Renal cortical epithelial cell (primary cell): ENCODE measurements at places on chromosomes 6 and 20. TPM values are rescaled to one million over a fixed set of nuclear protein-coding genes. Genes with fewer than 3 reads are reported as not detected.

MUCL3 gene
- total RNA-seq = 0.17 TPM in 1 of 2 replicates, not detected in the other

DAAM2 gene
- 1.7 TPM in 1 of 2 replicates, not detected in the other for total RNA-seq

XKR7 gene
- 0.10 and 0.17 TPM in 2 replicates for total RNA-seq

DNA sequence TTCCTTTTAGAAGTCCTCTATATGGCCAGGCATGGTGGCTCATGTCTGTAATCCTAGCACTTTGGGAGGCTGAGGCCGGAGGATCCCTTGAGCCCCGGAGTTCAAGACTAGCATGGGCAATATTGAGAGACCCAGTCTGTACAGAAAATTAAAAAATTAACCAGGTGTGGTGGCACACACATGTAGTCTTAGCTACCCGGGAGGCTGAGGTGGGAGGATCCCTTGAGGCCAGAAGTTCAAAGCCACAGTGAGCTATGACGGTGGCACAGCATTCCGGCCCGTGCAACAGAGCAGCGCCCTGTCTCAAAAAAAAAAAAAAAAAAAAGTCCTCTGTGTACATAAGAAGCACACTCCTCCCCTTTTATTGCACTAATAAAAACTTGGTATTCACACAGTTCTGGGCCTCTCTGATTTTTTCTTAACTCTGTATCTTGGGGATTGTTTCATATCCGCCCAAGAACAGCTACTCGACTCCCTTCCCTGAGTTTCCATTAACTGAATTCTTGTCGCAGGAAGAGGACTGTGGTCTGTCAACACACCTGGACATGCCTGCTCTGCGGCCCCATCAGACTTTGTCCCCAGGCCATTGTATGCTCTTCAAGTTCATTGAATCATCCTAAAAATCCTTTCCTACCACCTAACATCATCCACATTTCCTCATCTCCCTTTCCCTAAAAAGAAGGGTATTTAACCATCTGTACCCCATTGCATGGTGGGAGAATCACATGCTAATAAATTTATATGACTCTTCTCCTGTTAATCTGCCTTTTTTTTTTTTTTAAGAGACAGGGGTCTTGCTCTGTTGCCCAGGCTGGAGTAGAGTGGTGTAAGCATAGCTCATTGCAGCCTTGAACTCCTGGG lies 25.9 kb upstream of the PPP1R3G start:
- DNase-seq = no peak

GRCh38 chr6:17305219-17306001 lies 24.2 kb downstream of the RBM24 start:
- no peak for DNase-seq

GRCh38 chr6:157476797-157477196 lies 95.8 kb downstream of the ZDHHC14 start:
- no peak for DNase-seq

DNA sequence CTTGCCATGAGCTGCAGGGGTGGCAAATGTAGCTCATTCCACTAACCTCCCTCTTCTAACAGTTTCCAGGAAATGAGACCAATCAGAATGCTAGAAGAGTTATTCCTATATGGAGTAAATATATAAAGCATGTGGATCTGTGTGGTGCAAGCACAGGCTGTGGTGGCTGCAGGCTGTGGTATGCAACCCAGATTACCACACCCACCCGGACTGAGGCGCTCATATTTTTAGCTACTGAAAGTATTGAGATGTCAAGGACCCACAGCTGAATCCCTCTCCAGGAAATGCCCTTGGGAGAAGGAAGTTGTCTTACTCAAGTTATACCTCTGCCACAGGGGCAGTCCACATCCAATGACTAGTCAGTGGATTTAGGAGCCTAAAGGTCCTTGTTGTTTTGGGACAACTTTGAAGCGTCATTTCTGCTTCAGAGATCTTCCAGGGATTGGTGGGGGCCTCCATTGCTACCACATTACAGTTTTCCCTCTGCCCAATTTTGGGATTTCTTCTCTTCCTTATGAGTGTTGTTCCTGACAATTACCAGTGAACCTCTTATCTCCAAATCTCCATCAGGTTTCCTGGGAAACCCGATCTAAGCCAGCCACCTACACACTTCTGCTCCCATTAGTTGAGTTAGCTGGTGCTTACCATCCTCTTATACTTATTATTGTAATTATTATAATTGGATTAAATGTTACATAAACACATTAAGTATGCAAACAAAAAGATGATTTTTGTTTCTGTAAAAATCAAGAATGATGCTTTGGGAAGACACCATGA lies 12.1 kb upstream of the REPS1 start:
- DNase-seq = no peak

DNA sequence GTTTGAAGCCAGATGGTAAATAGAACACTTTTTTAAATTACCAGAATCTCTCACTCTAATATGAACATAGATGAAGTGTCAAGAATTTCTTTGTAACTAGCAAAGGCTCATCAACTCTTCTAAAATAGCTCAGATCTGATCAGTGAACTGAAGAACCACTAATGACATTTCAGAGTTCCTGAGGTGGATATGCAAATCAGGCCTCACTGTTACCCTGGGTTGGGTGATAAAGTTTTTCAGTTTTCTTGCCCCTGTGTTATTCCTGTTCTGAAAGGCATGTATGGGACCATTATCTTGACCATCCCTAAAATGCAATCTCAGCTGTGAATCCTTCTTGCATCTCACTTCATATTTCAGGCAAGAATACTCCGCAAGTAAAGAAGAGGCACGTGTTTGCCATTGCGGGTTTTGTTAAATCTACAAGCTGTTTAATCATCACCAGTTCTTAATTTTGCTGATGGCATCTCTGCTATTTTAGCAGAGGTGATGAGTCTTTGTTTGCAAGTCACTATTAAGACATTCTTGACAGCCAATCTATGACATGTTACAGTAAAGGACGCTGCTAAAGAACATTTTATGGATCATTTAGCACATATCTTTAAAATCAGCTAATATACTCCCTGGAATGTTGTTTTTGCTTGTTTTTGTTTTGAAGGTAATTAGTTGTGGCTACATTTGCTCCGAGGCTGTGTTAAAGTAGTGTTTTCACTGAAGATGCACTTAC lies 47.9 kb downstream of the KHDC1L start:
- no peak for DNase-seq
